Activated CD4-positive, alpha-beta T cell treated with anti-CD3 and anti-CD28 coated beads, Interleukin-2, amount 50 U/mL, for 48 hours (primary cell): ENCODE measurements at places on chromosomes 1 and 21.

- no peak for DNase-seq
These were observed 37.6 kb upstream of the LMO4 start for GRCh38 chr1:87291107-87291506.

GRCh38 chr1:16903458-16903796 lies 7.6 kb downstream of the RNU1-2 start:
- no peak for DNase-seq

DNA sequence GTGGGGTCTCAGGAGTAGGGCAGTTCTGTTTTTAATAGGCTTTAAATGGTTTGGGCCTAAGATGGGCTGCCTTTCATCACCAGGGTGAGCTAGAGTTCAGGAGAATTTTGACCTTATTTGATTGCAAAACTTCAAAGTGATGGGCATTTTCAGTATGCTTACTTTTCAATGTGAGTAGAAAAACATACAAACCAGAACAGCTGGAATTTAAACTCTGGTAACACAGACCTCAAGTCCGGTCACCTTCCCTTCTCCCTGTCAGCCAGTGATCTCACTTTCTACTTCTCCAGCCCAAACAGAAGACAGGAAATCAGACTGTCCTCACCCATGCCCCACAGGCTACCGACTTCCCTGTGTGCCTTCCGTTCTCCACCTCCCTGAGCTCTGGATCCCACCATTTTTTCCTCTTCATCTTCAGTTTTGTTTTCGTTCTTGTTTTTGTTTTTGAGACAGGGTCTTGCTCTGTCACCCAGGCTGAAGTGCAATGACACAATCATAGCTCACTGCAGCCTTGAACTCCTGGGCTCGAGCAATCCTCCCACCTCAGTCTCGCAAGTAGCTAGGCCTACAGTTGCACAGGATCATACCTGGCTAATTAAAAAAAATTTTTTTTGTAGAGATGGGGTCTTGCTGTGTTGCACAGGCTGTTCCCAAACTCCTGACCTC lies 374.0 kb downstream of the CAMTA1 start:
- DNase-seq = no peak

DNA sequence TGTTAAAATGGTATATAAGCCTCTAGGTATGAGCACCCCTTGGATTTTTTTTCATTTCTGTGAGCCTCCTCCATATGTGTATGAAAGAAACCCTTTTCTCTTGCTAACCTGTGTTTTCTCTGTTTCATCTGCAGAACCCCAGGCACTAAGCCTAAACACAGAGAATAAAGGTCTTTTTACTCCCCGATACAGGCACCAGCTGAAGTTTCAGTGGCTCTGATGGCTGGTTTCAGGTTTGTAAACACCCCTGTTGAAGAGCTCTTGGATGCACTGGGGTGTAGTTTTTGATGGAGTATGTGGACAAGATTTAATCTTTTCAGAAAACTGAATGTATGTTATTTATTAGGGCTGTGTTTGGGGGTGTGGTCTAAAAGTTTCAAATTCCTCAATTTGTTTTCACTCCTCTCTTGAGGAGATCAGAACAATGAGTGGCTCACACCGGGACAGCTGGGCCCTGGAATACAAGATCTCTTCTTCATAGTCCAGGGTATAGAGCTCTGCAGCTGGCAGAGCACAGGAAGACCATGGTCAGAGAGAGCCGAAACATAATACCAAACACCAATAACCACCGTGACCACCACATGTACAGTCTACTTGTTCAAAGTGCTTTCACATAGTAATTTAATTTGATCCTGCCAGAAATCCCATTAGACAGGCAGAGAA lies 50.2 kb upstream of the VTCN1 start:
- DNase-seq = no peak

GRCh38 chr1:183454377-183454776 lies 17.9 kb upstream of the SMG7 start:
- DNase-seq = no peak

DNA sequence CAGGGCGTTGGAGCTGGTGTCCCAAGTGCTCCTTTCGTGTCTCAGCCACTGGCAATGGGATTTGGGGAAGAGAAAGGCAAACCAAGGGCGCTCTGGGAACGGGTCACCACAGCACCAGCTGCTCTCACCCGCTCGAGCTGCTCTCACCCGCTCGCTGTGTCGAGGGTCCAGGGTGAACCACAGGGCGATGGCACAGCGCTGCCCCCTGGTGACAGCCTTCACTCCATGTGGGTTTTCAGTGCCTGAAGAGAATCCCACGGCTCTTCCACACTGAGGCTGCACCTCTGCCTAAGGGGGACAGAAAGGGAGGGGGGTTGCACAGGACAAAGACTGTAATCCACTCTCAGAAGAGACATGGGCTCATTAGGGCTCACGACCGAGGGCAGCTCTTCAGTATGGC lies 7.1 kb upstream of the CLDN19 start:
- peak; percentile 49 for DNase-seq

DNA sequence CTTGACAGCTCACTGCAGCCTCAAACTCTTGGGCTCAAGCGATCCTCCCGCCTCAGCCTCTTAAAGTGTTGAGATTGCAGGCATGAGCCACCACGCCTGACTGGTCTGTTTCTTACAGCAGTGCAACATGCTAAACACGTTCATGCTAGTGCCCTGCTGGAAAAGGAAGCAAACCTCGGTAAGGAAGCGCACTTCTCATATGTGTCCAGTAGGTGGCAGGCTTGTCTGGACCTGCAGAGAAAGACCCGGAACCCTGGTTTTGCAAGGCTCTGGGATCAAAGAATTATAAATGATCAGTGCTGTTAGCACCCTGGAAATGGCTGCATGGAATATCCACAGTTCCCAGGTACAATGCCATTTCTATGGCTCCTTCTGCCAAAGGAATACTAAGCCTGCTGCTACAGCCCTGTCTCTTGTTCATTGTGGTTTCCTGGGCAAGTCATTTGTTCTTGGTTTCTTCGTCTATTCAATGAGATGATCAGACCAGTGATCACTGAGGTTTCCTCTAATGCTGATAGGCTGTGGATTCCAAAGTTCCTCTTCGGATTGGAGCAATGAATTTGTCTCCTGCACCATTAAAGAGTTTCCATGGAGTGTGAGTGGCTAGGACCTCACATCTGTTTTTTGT lies 15.9 kb downstream of the RNU5D-1 start:
- peak; percentile 63 for DNase-seq

GRCh38 chr1:117512728-117513321 lies 93.0 kb upstream of the TENT5C start:
- no peak for DNase-seq

DNA sequence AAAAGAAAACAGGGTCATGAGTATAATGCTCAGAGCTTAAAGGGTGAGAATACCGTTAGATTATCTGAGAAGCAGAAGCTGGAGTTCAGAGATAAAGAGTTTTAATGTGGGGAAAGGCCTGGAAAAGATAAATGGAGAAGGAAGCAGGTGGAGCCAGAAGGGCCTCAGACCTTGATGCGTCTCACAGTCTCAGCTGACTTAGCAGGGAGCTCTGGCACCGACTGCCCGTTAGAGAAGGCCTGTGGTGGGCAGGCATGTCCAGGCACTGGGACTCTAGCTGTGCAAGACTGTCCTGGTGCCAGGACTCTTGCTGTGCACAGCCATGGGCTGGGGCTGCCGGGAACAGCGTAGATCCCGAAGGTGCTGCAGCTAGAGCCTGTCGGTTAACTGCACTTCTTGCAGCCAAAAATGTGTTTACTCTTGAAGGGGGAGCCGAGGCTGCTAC lies 3.8 kb upstream of the SLAMF9 start:
- DNase-seq = no peak

DNA sequence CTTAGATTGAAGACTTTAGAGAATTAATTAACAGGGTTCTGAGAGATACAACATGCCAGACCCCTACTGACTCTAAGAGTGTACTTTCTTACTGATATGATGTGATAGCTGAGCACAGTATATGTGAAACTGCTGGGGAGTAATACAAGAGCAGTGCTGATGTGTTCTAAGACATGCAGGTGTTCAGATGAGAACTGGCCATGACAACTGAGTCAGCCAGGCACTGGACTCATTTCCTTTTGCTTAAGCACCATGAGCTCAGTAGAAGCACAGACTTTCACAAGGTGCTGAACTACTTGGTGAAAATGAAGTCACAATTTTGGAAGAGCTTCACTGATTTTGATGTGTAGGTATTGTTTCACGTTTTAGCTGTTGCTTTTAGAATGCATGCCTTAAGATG lies 15.9 kb upstream of the POGZ start:
- peak; percentile 25 for DNase-seq

DNA sequence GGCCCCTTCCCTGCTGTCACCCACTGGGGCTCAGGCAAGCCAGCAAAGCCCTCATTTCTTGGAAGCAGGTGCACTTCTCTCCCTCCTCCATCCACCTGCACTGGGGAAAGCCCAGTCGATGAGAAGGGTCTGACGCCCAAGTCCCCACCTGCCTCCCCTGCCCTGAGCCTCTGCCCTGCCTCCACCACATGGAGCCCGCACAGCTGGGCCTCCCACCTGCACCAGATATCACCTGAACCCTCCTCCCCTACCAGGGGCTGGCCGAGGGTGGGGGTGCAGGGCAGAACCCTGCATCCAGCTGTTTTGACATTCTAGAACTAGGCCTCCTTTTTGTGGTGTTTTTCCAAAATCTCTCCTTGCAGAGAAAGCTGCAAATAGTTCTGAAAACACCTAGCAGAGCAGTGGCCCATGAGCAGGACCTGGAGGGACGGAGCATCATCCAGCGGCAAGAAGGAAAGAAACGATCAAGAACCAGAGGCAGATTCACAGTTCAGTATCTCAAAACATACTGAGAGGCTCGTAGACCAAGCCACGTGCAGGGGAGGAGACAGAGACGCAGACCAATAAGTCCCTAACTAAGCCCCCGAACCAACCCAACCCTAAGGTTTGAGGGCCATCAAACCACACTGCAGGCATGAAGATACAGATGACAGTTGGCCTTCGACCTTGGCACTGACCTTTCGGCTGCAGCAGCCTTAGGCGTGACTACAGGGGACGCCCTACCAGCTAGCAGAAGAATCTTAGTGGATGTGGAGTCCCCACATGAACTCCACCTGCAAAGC lies 16.7 kb downstream of the CHD5 start:
- DNase-seq = no peak

- no peak for DNase-seq
These were observed 35.2 kb upstream of the CTPS1 start for GRCh38 chr1:40944326-40944725.

GRCh38 chr1:110707232-110707631 lies 32.5 kb upstream of the KCNA3 start:
- DNase-seq = no peak

DNA sequence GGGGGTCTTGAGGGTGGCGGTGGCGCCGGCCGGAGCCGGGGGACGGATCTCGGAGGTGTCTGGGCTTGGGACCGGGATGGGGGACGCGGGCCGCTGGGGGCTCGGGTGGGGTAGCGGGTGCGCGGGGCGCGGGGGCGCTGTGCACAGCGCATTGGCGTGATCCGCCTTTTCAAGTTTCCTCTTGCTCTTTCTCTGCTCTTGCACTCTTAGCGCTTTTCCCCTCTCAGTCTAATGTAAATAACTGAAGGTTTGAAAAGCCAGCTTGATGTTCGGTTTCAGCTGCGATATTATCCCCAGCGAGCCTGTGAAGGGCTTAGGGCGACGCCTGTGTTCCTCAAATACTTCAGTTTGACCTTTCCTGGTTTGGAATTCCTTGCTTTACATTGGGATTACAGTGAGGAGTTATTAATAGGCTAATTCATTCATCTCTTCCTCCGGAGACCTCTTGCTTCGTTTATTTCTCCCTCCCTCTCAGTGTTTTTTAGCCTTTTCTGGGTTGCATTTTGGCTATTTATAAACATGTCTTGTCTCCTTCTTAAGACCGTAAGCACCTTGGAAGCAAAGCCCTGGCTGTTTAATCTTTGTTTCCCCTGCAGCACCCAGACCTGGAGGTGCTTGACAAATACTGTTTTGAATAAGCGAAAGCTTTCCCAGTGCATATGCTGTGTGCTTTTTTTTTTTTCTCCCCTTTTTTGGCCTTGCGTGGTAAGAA lies 693 bp downstream of the RAB4A start:
- peak; percentile 28 for DNase-seq

- no peak for DNase-seq
These were observed 91.2 kb downstream of the JAK1 start for GRCh38 chr1:64875101-64875500.

DNA sequence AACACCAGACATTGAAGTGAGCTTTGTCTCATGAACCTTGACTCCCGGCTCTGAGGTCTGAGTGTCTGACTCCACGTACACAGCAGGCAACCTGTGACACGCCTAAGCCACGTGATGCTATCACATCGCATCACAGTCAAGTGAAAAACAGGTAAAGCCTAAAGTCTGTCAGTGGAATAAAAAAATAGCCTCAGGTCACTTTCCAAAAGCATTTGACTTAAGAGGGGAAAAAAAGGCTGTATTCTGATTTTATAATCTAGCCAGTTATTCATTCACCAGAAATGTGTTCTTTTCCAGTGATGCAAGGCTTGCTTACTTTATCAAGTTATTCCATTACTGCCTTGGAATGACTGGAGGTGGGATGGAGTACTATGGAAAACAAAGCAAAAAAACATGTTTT lies 163.2 kb upstream of the HMCN1 start:
- DNase-seq = no peak

DNA sequence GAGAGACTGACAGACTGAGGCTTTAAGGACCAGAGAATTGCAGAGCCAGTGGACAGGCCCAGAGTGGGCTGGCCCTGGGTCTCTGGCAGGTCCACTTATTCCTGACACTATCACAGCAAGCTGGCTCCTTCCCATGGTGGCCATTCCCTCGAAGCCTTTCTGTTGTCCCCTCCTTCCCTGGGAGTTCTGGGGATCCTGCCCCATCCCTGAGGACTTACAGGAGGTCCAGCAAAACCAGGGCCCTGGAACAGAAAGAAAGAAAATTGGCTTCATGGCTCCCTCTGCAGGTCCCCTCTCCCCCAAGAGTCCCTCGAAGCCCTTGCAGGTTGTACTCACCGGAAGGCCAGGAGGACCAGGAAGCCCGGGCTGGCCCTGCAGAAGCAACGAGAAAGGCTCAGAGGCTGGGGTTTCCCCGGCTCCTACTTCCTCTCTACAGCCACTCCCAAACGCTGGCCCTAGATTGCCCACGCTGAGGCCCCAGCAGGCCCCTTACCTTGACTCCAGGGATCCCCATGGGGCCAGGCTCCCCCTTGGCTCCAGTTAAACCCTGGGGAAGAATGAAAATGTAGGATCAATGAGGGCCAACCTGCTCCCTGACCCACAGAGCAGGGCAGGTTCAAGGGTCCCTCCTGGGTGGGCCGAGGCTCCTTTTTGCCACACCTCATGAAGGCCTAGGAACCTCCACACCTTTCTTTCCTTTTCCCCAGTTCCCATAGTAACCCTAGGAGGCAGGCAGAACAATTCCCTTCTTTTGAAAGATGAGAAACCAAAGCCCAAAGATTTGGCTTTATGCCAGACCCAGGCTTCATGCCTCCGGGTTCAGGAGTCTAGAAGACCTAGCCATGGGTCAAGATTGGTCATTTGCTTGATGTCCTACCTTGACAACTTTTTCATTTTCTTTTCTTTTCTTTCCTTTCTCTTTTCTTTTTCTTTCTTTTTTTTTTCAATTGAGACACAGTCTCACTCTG lies 4.6 kb downstream of the COL9A2 start:
- DNase-seq = peak; percentile 40
